ENCODE measurements at places on chromosomes 3 and 15.

DNA sequence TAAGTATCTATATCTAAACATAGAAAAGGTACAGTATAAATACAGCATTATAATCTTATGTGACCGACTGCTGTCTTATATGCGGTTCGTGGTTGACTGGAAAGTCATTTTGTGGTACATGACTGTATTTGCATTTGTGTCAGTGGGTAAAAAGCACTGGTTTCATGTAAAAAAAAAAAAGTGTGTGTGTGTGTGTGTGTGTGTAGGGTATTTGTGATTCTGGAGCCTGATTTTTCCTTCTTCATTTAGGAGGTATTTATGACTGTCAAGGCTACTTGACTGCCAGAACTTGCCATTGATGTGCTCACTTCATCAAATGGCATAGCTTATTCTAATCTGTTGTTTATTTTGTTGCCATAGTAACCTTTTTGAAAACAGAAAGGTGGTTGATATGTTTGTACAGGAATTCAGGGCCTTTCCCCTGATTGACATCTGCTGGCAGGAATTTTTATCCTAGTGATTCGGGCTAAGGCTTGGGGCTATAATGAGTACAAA, 63.2 kb downstream of the AKAP13 start:
- no peak for DNase-seq

DNA sequence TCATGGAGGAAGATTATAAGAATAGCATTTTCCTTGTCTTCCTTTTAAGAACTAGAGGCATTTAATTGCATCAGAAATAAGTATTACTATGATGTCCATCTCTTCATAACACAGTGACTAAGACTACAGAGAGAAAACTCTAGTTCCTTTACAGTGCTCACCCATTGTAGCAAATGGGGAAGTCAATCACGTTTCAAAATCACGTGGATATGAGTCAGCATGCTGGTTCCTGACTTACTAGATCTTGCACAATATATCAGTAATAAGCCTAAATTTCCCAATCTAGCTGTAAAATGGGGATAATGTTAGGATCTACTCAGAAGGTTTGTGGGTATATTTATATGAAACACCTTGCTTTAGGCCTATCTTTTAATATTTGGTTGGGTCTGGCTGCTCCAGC, 254.8 kb upstream of the EOMES start:
- no peak for DNase-seq

DNA sequence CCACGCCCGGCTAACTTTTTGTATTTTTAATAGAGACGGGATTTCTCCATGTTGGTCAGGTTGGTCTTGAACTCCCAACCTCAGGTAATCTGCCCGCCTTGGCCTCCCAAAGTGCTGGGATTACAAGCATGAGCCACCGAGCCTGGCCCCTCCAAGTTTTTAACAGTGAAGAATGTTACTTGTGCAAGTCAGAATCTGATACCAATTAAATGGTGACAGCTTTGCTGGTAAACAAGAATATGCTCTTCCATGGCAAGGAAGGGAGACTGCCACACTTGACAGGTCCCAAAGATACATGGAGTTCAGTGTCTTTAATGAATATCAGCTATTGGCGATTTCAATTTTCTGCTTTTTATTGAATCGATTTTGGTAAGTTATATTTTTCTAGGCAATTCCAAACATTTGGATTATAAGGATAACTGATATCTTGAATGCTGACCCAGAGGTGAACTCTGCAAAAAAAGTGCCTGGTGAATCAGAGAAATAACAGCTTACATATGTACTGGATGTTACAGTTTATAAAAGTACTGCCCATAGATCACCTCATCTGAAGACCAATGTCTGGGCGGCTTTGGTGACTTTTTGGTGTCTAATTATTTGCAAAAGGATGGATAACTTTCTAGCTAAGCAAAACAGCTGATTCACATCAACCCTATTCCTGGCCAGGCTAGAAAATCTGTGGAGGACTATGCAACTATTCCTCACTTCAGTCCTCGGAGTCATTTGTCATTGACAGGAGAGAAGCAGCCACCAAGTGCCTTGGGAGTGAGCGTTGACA, 1.2 kb downstream of the PARP16 start:
- no peak for DNase-seq

DNA sequence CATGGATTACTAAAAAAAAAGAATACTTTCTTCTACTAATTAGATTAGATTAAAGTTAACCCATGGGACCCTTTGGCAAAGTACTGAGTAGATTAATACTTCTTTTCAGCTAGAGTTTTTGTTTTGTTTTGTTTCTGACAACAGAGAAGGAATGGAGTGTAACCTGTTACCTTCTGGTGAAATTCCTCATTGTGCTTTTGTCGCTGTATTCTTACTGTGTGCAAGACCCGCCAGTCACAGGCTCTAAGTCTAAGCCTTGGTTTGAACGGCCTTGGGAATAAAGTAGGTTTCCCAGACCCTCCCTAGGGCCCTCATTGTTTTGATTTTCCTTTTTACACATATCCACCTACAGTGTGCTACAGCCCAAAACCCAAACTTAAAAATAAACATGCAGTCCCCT, 171.1 kb upstream of the IL12A start:
- no peak for DNase-seq

DNA sequence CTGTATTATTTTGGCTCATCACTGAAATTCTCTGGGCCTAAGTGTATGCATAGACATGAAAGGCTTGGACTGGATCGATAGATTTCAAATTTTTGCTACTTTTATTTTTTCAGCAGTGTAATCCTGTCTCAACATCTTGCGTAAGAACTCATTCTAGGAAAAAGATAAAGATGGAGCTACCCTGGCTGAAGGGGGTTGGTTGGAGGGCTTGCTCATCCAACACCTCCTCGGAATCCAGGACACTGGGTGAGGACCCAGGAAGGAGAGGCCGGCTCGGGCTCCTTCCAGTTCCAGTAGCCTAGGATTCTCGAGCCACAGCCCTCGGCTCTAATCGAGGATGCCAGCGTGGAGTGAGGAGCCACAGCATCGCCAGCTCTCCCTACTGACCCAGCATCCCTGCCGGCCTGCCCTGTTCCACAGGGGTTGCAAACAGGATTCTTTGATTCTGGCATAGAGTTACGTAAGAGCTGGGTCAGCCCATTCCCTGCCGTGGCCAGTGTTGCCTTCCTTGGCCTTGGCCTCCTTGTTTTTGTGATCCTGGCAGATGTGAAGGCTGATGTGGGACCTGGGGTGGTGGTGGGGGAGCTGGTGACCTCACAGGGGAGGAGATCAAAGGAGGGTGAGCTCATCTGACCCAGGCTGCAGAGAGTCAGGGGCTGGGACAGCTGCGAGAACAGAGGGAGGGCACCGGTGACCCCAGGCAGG, 149.5 kb downstream of the ALDH1A2 start:
- no peak for DNase-seq

GRCh38 chr3:27633224-27633545, 88.9 kb downstream of the EOMES start:
- DNase-seq, result no peak

DNA sequence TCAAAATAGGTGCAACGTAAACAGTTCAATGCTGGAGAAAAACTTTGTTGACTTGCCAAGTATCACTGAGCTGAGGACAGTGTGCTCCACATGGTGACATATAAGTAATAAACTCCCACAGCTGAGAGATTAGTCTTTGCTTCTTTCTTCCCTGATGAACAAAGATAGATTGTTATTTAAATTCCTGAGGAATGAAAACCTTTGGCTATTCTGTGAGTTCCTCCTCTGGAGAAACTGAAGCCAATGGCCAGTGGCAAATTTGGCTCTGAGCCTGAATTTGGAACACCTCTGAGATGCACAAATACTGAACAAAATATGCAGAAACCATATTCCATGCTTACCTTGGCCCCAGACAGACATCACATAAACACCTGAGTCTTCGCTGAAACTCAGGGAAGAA, 63.3 kb downstream of the RPL22L1 start:
- no peak for DNase-seq

- DNase-seq, result no peak
These were observed 12.4 kb downstream of the CFAP161 start for GRCh38 chr15:81146466-81146865.

DNA sequence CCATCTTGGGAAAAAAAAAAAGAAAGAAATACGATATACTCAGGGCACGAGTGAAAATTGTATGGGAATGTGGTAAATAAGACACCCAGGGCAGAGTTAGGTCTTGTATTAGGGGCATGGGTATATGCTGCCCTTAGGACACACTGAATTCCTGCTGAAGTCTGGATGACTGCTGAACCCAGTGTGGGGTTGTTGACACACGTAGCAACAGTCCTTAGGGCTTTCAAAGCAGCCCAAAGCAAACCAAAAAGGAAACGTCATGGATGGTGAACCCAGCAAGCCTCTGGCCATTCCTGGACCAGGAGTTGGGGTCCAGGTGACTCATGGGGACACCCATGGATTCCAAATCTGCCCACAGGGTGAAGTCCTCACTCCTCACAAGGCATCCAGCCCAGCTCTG, 27.1 kb upstream of the SEMA3F start:
- DNase-seq, result no peak

GRCh38 chr15:33104212-33104611, 90.3 kb downstream of the FMN1 start:
- no peak for DNase-seq

- DNase-seq, result no peak
These were observed 494.7 kb upstream of the NECTIN3 start for GRCh38 chr3:110576960-110577359.

- no peak for DNase-seq
These were observed 48.4 kb upstream of the TRAK1 start for GRCh38 chr3:42042747-42043098.

GRCh38 chr3:196537319-196537984, 22.3 kb upstream of the SMCO1 start:
- DNase-seq, result peak; percentile 50

GRCh38 chr3:168548719-168549118, 453.0 kb upstream of the GOLIM4 start:
- no peak for DNase-seq

DNA sequence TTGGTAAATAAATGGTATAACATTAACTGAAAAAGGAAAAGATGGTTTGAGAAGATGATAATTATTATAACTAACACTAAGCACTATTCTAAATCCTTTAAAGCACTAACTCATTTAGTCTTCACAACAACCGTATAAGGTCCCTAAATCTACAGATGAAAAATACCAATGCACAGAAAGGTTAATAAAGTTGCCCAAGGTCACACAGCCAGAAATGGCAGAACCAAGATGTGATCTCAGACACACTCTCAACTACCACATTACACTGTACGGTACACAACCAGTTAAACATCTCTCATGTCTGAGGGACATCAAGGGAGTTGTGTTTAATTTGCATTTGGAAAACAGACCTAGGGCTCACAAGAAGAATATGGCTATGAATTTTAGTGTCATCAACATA, 23.1 kb downstream of the RAB27A start:
- no peak for DNase-seq

- no peak for DNase-seq
These were observed 358.6 kb upstream of the ARHGEF26 start for GRCh38 chr3:153762411-153763235.

GRCh38 chr15:78092261-78093041, at the start of gene SH2D7:
SH2D7 (plus strand) TSS chr15:78092561; CDS start chr15:78092585, 24 bp downstream.
- DNase-seq, result no peak

DNA sequence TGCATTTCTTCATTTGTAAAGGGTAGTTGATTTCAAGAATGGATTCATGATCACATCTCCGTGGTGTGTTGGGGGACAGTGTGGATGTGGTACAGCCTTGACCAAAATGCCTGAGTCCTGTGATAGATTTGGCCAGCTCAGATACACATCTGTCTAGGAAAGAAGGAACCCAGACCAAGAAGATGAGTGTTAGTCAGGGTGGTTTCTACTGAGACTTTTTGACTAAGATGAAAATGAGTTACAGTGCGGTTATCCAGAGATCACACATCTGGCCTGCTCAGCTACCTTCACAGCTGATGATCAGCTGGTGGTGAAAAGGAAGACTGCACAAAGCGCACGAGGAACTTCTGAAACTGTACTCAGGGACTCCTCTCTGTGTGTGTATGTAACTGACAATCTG, 68.0 kb downstream of the FNDC3B start:
- DNase-seq, result peak; percentile 50

DNA sequence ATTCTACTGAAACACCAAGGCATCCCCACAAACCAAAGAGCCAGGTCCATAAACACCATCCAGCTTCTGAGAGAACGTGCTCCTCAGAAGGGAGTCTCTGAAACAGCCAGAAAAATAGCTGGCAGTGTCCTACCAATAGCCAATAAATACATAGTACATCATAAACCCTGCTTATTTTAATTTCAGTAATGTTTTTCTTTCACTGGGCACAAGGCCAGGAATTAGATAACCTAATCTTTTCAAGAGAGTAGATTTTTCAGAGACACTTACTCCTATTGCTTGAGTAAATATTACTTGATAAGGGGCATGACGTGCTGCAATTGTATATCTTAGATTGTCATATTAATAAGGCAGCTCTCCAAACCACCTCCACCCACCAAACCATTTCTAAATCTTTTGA, 22.7 kb downstream of the GADL1 start:
- DNase-seq, result no peak

DNA sequence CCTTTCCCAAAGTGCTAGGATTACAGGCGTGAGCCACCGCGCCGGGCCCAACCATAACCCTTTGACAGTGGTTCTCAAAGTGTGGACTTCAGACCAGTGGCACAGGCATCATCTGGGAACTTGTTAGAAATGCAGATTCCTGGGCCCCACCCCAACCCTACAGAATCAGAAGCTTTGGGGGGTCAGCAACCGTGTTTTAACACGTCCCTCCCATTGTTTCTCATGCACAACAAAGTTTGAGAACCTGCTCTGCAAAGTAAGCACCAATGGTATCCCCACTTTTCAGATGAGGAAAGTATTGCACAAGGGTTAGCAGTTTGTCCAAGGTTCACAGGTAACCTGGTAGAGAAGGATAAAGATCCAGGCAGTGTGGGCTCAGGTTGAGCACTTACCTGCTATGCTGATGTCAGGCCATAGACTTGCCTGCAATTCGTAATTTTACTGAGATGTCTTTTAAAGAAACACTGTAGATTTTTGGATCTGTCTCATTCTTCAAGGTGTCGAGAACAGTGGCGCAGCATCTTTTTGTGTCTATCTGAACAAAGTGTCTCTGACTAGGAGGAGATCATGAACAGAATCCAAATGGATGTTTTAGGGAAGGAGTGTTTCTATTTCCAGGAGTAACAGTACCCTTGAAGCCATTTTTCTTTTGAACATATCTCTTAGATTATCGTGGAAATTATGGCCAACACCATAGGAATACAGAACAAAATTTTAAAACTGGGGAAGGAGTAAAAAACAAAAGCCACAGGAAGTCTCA, 2.5 kb downstream of the GXYLT2 start:
- no peak for DNase-seq

DNA sequence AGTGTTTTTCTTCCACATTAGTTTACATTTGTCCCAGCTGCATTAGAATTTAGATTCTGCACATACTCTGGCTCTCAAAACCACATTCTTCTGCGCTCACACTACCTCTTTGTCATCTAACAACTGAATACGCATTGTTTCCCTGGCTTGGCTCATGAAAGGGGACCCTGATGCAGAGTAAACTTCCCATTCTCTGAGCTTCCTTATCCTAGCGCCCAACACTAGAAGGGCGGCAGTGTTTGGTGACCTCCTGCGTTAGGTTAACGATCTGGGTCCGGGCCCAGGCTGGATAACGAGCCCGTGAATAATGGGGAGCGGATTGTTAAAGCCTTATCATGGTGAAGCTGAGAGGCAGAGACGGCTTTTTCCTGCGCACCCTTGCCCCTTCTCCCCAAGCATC, 63.9 kb downstream of the ETV5 start:
- no peak for DNase-seq

GRCh38 chr15:45386420-45386819, 8.1 kb upstream of the GATM start:
- DNase-seq, result no peak

GRCh38 chr3:42118762-42119361, 27.7 kb downstream of the TRAK1 start:
- no peak for DNase-seq

All from stimulated activated CD4-positive, alpha-beta T cell treated with anti-CD3 and anti-CD28 coated beads, Interleukin-4, amount 100 ng/mL, for 48 hours (primary cell).